ENCODE measurements at places on chromosomes 3 and 15.

DNA sequence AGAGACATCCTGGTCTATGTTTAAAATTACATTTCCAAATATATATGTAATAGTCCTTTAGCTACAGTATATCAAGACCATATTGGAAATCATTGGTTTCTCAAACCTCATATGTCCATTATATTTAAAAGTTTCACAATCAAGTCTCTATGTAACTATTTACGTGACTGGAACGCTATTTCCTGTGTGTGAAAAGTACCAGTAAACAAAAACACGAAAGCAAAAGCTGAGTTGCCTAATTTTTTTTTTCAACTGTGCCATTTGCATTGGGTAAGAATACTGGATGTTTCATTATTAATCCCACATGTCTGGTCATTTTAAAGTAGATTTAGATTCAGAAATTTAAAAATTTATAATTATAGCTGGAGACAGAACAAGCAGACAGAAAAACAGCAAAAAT lies 381.4 kb downstream of the TBC1D5 start:
- no peak for DNase-seq

- DNase-seq = no peak
These were observed 667.1 kb upstream of the NR2F2 start for GRCh38 chr15:95663156-95664100.

GRCh38 chr15:45186771-45187577 lies 792 bp downstream of the SHF start:
- peak; percentile 81 for DNase-seq

DNA sequence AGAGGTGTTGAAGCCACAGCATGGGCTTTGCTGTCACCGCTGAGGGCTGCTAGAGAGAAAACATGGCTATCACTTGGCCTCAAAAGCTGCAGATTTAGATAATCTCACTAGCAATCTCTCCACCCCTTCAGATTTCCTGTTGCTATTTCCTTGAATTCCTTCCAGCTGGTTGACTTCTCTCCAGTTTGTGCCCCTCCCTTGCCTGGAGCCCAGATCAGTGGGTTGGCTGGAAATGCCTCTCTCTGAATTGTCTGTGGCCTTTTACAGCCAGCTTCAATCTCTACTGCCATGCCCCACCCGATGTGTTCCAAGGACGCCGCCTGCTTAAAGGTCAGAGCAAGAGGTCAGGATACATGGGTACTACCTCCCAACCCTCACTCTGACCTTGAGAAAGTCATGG lies 294.1 kb downstream of the NTRK3 start:
- no peak for DNase-seq

All from neural progenitor cell (in vitro differentiated cells).